ENCODE measurements at places on chromosomes 1 and 21.
A peak's percentile ranks its signal among the peaks of the same experiment; 100 is the strongest.

GRCh38 chr1:110393286-110393685, 2.5 kb upstream of the SLC16A4 start:
- DNase-seq: no peak

GRCh38 chr1:27872059-27872801, at the start of gene THEMIS2:
TSS of gene THEMIS2 (plus strand) at chr1:27872544. CDS start at chr1:27872572, 28 bp downstream.
- peak; percentile 81 for DNase-seq

DNA sequence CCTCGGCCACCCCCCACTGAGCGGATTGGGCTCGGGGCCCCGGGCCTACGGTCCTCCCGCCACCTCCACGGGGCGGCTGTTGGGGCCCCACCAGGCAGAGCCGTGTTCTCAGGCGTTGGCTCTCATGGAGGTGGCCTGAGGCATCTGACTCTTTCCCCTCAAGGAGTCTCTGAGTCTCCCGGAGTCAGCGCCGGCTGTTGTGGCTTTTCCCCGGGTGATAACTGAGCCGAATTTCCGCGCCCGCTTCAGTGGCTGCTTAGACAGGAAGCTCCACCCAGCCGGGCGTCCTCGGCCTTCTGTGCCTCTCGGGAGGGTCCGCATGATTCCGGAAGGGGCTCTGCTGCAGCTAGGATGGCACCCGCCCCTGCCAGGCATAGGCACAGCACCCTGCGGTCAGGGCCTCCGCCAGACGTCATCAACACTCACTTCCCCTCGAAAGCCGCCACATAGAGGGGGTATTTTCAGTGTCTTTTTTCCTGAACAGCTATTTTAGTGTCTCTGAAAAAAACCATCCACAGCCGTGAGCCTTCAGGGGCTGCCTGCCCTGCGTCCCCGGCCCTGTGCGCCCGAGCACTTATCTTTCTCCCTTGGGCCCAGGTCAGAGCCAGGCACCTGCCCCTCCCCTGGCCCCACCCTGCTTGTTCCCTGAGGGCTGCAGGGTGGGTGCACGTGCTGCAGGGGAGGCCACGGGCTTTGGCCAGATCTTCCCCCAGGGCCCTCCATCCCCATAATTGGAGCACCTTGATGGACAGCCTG, 72.9 kb downstream of the SKI start:
- DNase-seq: peak; percentile 98

DNA sequence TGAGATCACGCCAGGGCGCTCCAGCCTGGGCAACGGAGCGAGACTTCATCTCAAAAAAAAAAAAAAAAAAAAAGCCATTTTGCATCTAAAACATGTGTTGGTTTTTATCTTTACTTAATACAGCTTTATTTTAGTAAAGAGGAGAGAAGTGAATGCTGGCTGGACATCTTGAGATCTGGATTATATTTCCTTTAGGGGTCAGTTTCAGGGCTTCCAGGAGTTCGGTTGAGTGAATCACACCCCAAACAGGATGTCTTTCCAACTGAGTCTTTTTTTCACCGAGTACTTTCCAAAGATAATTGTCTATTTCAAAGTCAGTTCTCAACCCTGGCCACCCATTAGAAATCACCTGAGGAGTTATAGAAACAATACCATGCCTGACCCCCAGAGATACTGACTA, 16.6 kb upstream of the IPP start:
- no peak for DNase-seq
